ENCODE measurements at places on chromosomes 2 and 18.

GRCh38 chr2:175815537-175815936 lies 186.5 kb downstream of the LNPK start:
- no peak for DNase-seq

DNA sequence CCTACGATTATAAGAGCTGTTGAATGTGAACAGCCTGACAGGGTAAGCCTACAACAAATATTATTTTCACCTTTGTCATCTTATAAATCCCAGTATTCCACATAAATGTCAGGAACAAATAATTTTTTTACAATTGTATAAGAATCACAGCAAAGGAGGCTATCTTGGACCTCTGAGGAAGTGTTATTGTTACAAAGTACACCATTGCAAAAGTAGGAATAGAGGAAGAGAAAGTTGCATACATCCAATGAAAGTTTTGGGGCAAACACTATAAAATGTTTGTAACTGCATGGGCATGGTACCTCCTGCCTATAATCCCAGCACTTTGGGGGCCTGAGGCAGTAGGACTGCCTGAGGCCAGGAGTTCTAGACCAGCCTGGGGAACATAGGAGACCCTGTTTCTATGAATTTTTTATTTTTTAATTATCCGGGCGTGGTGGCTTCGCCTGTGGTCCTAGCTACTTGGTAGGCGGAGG lies 715 bp upstream of the MEMO1 start:
- no peak for DNase-seq

DNA sequence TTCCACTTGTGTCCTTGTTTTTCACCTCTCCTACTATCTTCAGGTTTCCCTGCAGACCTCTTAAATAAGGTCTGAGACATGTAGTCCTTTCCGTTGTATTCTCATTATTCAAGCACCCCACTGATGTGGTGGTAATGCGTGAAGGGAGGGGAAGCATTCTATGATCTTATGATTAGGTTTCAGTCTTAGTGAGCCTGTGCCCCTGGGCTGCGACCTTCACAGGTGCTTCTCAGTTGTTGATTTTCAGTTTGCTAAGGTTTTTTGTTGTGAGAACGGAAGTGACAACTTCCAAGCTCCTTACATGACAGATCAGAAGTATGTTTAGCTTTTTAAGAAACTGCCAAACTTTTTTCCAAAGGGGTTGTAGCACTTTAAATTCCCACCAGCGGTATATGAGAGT lies 41.3 kb downstream of the VPS54 start:
- no peak for DNase-seq

DNA sequence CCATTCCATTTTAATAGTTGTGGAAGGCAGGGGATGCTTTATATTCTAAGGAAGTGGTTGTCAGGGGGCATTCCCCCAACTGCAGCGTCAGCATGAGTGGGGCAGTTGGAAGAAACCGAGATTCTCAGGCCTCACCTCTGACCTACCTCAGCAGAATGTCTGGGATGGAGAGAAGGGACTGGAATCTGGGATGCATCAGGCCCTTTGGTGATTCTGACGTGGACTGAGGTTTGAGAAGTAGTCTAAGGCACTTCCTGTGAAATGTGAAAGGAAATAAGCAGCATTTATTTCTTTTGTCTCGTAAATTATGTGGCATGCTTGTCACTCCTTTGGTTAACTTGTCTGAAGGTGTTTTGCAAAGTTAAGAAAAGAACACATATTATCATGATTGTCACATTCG lies 540.7 kb upstream of the NETO1 start:
- DNase-seq = no peak

- DNase-seq = no peak
Measured at GRCh38 chr18:36889742-36890141, 60.8 kb downstream of the KIAA1328 start.

GRCh38 chr2:25558262-25558661 lies 115.1 kb downstream of the DTNB start:
- DNase-seq = no peak

- DNase-seq = no peak
Measured at GRCh38 chr2:28776471-28776870, 24.8 kb downstream of the PPP1CB start.

DNA sequence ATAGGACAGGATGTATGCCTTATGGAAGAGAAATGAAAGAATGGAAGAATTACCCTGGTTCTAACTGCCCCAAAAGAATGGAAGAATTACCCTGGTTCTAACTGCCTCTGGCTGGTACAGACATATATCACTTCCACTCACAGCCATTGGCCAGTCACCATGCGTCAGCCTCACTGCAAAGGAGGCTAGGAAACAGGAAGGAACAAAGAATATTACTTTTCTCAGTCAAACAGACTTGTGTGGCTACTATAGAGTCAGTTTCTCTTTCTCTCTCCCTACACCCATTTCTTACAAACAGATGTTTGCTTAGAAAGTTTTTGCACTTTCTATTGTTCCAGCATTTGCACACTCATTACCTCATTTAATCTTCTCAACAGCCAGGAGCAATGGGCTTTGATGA lies 1111.1 kb upstream of the KLHL29 start:
- no peak for DNase-seq

GRCh38 chr18:50320719-50321118 lies 33.2 kb upstream of the CXXC1 start:
- DNase-seq = no peak

- no peak for DNase-seq
Measured at GRCh38 chr2:160687629-160688028, 194.0 kb upstream of the RBMS1 start.

DNA sequence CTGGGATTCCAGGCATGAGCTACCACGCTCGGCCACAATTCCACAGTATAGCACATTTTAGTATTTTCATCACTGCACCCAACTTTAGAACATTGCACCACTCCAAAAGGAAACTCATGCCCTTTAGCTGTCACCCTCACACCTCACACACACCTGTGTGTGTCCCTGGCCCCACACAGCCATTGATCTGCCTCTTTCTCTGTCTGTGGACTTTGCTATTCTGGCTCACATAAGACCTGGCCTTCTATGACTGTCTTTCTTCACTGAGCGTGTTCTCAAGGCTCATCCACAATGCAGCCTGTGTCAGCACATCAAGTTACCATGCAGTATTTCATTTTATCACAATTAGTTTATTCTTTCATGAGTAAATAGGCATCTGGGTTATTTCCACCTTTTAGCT lies 19.7 kb upstream of the ATP9B start:
- DNase-seq = no peak

- DNase-seq = no peak
Measured at GRCh38 chr2:218325566-218326160, 31.0 kb upstream of the CATIP start.
